NCI-H748 treated with DMSO at 0.1 percent for 48 hours (cell line): ENCODE measurements at places on chromosomes 5 and 9.

- no peak for DNase-seq
Observed at GRCh38 chr9:109442716-109443115, 55.4 kb downstream of the PTPN3 start.

DNA sequence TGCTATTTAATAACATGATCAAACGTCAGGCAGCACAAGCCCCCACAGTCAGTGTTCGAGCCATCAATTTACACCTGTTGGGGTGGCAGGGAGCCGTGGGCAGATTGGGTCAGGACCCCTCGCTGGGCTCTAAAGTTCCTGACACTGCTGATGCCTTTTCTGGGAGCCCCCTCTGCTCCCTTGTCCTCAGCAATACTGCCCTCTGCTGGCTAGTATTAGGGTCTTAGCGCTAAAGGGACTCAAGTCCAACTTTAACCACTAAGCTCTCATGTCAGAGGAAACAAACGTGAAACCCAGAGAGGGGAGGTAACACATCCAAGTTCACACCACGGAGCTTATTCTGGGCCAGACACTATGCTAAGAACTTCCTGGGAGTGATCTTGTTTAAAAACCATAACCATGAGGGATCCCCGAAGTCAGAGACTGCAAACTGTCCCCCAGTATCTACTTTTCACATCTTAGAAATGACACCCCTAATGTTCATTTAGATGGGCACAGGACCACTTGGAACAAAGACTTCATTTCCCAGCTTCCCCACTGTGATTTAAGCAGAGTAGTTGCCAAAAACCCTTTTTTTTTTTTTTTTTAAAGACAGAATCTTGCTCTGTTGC, 20.4 kb downstream of the ANKS6 start:
- DNase-seq = peak; percentile 59

- peak; percentile 62 for DNase-seq
Observed at GRCh38 chr9:3181049-3181953, 337.4 kb upstream of the PUM3 start.

- DNase-seq = no peak
Observed at GRCh38 chr9:15714746-15715145, 161.9 kb downstream of the CCDC171 start.

- no peak for DNase-seq
Observed at GRCh38 chr9:99392986-99393385, 170.9 kb downstream of the SEC61B start.

DNA sequence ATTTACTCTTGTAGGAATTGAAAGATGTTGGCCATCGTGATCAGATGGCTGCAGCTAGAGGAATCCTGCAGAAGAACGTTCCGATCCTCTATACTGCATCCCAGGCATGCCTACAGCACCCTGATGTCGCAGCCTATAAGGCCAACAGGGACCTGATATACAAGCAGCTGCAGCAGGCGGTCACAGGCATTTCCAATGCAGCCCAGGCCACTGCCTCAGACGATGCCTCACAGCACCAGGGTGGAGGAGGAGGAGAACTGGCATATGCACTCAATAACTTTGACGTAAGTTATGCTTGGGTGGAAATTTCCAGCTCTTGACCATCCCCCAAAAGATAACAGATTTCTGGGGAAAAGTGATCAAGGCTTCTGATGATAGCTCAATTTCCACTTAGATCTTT, 50.6 kb downstream of the LRRTM2 start:
- DNase-seq = no peak

- DNase-seq = no peak
Observed at GRCh38 chr5:35698047-35698808, 80.6 kb downstream of the SPEF2 start.

DNA sequence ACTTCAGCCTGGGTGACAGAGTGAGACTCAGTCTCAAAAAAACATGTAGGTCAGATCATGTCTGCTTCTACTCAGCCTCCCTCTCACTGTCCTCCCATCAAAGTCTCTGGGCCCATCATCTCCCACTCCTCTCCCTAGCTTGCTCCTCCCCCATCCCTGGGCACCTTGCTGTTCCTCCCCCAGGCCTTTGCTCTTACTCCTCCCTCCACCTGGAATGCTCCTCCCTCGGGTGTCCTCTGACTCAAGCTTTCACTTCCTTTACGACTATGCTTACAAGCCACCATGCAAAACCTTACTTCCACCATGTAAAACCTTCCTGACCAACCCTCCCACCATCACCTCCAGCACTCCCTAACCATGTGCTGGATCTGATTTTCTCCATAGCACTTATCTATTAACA, 51.5 kb downstream of the MTMR12 start:
- no peak for DNase-seq

- no peak for DNase-seq
Observed at GRCh38 chr5:124952079-124952478, 205.6 kb upstream of the ZNF608 start.
